ENCODE measurements at places on chromosomes 2 and 18.

DNA sequence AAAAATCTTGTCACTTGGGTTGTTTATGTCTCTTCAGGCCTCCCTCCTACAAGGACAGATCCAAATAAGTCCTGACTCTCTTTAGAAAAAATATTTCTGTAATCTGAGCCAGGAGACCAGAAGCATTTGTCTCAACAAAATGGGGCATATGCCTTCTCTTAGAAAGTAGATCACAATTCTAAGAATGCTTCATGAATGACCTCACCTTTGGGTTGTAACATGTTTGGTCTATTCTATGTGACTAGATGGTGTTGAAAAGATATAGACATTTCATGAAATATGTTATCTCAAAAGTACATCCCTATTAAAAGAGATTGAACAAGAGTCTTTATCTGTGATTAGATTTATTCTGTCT lies 159.0 kb upstream of the SETBP1 start:
- no peak for DNase-seq

GRCh38 chr2:164721430-164721829 lies 100.1 kb upstream of the GRB14 start:
- no peak for DNase-seq

DNA sequence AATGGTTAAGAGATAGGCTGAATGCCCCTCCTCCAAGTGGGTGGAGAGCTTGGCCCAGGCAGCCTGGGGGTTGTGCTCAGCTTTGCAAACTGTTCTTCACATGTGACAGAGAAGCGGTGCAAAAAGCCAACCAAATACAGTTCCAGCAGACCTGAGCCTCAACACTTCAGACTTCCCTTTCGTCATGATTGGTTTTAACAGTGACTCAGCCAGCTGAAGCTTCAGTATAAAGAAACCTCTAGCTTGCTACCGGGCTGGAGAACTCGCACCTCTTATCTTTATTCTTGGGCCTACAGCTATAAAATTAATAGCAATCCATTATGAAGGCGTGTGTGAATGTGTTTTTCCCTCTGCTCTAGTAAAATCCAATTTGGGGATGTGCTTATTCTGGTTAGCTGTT lies 20.0 kb downstream of the SETBP1 start:
- DNase-seq: no peak

DNA sequence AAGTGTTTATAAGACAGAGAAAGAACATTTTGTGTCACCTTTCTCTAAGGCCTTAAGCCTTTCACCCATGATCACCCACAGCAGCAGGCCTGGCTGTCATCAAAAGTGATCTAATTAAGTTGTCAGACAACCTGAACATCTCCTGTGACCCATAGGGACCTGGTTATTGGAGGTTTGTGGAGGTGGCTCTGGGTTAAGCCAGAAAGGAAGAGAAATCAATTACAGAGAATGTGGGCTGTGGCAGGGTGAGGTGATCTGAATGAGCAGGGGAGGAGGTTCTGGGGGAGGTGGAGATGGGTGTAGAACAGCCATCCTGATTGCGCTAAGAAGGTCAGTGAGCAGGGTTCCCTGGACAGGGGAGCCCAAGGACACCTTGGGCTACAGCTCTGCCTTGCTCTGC lies 170.8 kb downstream of the FSHR start:
- DNase-seq: no peak

- no peak for DNase-seq
Observed at GRCh38 chr2:139386401-139386800, 606.2 kb upstream of the NXPH2 start.

- DNase-seq: no peak
Observed at GRCh38 chr18:34871435-34871834, 161.3 kb downstream of the DTNA start.

GRCh38 chr2:227378371-227378782 lies 729 bp downstream of the TM4SF20 start:
- DNase-seq: no peak

DNA sequence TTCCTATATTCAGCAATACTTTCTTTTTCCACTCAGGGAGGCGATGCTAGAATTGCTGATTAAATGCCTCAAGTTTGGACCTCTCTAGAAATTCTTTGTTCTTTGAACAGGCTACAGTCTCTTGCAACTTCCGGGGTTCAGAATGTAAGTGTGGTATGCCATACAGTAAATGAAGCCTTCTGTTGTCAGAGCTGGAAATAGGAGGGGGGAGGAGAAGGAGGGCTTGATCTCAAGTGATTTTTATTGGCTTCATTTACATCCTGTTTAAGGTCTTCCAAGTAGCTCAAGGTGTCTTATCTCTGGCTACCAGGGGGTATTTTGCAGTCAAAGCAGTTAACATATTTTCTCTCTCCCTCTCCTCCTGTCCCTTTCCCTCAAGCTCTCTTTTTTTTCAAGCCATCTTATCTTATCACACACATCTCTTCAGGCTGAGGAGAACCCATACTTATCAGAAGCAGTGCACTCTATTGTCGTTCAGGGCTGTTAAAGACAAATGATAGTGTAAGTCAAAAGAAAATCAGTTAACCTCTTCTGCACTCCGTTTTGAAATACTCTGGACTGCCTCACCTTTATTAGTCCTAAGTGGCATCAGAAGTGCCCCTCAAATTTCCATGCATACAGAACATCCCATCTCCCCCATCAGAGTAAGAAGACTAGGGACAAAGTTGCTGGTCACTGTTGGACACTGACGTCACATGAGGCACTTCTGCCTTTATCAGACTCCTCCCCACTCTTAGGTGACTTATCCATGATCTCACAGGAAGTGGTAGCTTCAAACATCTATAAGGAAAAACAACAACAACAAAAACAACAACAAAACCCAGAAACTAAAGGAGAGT lies 112.2 kb downstream of the ZNF521 start:
- no peak for DNase-seq

GRCh38 chr2:107475859-107476258 lies 350.8 kb upstream of the RGPD4 start:
- no peak for DNase-seq

DNA sequence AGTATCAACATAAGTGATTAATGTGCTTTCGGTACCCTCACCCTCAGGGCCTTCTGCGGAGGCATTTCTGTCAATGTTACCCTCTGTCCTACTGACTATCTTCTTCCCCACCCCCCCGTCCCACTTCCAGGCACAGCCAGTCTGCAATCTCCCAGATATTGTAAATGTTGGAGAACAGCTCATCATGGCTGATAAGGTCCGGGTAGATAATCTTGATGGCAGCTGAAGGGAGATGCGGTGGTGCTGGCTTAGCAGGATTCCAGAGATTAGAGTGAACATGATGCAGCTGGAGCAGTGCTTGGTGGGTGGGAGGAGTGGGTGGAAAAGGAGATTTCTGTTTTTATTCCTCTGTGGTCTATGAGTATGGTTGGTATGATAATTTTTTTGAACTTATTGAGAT lies 15.5 kb downstream of the GTF2A1L start:
- no peak for DNase-seq

GRCh38 chr2:220503431-220503830 lies 876.0 kb downstream of the SLC4A3 start:
- no peak for DNase-seq

- no peak for DNase-seq
Observed at GRCh38 chr2:187051350-187051749, 202.4 kb upstream of the ZSWIM2 start.

GRCh38 chr2:66604326-66604725 lies 169.4 kb downstream of the MEIS1 start:
- no peak for DNase-seq

GRCh38 chr2:10387033-10387432 lies 61.1 kb downstream of the ODC1 start:
- no peak for DNase-seq

- DNase-seq: no peak
Observed at GRCh38 chr18:48206887-48207286, 202.3 kb downstream of the ZBTB7C start.

Data from NCI-H2107 (cell line).